Activated CD4-positive, alpha-beta T cell treated with anti-CD3 and anti-CD28 coated beads for 4 hours (primary cell): ENCODE measurements at places on chromosomes 3 and 15.

GRCh38 chr15:65366122-65366892, 11.5 kb downstream of the IGDCC3 start:
- DNase-seq: no peak

GRCh38 chr15:99522288-99522687, 43.5 kb upstream of the MEF2A start:
- DNase-seq: no peak

- no peak for DNase-seq
Measured at GRCh38 chr3:62604751-62605351, 231.5 kb upstream of the FEZF2 start.

DNA sequence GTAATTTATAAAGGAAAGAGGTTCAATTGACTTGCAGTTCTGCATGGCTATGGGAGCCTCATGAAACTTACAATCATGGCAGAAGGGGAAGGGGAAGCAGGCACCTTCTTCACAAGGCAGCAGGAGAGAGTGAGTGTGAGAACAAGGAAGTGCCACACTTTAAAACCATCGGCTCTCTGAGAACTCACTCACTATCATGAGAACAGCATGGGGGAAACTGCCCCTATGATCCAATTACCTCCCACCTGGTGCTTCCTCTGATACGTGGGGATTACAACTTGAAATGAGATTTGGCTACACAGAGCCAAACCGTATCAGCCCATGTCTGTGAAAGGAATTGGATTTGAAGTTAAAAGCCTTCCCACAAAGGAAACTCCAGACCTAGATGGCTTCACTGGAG, 39.1 kb downstream of the TKT start:
- DNase-seq: no peak

GRCh38 chr3:16595778-16596177, 9.4 kb downstream of the DAZL start:
- DNase-seq: no peak

GRCh38 chr3:160768918-160769317, 12.9 kb downstream of the PPM1L start:
- DNase-seq: no peak

DNA sequence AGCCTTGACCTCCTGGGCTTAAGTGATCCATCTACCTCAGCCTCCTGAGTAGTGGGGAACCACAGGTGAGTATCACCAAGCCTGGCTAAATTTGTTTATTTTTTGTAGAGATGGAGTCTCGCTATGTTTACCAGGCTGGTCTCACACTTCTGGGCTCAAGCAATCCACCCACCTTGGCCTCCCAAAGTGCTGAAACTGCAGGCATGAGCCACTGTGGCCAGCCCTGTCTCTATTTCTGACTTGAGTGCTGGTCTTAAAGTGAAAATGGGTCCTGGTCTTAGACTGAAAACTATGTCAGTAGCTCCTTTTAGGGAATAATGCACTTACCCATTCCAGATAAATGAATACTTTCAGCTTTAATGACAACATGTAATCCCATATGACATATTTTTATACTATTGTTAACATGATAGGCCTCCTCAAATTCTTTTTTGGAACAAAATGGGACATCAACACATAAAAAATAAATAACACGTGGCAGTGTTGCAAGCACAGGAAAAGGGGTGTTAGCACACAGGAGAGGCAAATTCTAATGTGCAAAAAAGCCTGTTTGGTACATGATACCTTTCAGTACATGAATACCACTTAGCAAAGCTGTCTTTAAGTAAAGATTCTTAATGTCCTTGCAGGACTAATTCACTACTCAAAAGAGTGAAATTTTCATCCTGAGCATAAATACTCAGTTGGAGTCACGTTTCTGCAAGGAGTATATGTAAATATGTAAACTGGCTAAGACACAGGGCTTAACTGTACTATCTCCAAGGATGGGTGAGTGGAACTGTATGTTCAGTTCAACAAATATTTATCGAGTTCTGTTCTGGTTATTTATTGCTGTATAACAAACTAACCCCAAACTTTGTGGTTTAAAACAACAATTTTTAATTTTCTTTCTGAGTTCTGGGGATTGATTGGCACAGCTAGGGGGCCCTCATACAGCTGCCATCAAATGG, 194.7 kb downstream of the NR1D2 start:
- no peak for DNase-seq

DNA sequence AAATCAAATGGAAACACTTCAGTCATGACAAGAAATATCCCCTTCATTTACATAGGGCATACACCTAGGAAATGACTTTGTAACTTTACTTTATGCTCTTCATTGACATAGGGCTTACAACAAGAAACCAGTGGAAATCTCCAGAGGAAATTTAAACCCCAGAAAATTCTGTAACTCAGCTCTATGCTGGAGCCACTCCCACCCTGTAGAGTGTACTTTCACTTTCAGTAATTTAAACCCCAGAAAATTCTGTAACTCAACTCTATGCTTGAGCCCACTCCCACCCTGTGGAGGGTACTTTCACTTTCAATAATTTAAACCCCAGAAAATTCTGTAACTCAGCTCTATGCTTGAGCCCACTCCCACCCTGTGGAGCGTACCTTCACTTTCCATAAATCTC, 987.1 kb upstream of the CADM2 start:
- no peak for DNase-seq

DNA sequence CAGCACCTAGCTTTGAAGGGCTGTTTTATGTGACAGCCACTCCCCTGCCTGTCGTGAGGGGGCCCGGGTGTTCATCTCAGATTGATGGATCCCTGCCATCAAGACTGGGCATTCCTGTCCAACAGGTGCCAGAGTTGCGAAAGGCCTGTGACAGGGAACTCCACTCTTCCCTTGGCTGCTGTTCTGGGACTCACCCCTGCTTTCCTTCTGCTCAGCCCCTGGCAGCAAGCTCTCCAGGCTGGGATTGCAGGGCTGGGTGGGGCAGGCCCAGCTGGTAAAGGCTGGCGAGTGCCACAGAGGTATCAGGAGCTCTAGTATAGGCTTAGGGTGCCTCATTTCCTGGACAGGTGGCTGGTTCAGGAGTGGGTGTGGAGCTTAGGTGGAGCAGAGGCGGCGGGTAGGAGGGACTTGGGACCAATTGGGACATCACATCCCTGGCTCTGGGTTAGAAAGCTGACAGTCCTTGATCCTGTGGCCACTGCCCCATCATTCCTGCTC, at the start of gene PLA2G4B:
PLA2G4B (plus strand) TSS at position 448 of the 498 bp plus-strand sequence. CDS start 67 bp downstream, outside the sequence.
- no peak for DNase-seq
